ENCODE measurements at places on chromosomes 11 and 22.

- DNase-seq = no peak
These were observed 109.8 kb downstream of the ATXN10 start for GRCh38 chr22:45781459-45781858.

DNA sequence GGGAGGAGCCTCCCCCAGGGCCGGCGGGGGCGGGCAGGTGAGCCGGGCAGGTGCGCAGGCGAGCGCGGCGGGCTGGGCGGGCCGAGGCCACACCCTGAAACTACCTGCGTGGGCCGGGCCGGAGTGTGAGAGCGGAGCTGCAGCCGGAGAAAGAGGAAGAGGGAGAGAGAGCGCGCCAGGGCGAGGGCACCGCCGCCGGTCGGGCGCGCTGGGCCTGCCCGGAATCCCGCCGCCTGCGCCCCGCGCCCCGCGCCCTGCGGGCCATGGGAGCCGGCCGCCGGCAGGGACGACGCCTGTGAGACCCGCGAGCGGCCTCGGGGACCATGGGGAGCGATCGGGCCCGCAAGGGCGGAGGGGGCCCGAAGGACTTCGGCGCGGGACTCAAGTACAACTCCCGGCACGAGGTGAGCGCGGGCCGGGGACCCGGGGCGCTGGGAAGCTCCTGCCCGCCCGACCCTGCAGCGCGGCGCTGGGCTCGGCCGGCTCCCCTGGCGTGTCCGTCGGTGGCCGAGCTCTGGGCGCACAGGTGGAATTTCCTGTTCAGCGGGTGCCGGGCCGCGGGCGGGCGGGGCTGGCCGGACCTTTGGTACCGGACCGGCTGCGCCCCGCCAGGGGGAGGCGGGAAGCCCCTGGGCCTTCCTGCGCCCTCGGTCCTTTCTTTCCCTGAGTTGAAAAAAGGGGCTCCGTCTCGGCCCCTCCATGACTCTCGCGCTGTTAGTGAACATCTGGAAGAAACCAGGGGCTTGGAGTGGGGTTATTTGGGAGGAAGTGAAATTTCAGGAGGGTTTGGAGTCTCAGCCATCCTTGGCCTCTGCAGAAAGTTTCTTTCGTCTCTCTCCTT lies at the start of gene ST14:
ST14 (plus strand) TSS at position 126 of the 841 bp plus-strand sequence; CDS start at position 324, 198 bp downstream.
- no peak for DNase-seq

GRCh38 chr11:45156741-45157140 lies 10.3 kb downstream of the PRDM11 start:
- no peak for DNase-seq

DNA sequence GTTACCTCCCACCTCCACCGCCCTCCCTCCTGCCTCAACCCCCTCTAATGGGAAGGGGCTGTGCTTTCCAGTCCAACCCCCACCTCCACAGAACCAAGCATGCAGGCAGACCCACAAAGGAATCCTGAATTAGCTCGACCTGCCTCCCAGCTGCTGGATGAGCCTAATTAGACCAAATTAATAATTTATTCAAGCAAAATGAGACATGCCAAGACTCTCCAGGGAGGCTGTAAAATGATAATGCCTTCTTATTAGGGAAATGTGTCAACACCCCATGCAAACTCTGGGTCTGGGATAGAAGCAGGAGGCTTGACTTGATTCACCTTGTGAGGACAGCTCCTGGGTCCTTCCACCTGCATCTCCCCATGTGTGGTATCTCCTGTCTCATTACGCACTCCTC lies 59.4 kb upstream of the HMGXB4 start:
- DNase-seq = no peak

- no peak for DNase-seq
These were observed 1.2 kb downstream of the BIRC3 start for GRCh38 chr11:102318469-102318868.

- peak; percentile 7 for DNase-seq
These were observed 17.9 kb downstream of the TTC17 start for GRCh38 chr11:43376594-43376993.

DNA sequence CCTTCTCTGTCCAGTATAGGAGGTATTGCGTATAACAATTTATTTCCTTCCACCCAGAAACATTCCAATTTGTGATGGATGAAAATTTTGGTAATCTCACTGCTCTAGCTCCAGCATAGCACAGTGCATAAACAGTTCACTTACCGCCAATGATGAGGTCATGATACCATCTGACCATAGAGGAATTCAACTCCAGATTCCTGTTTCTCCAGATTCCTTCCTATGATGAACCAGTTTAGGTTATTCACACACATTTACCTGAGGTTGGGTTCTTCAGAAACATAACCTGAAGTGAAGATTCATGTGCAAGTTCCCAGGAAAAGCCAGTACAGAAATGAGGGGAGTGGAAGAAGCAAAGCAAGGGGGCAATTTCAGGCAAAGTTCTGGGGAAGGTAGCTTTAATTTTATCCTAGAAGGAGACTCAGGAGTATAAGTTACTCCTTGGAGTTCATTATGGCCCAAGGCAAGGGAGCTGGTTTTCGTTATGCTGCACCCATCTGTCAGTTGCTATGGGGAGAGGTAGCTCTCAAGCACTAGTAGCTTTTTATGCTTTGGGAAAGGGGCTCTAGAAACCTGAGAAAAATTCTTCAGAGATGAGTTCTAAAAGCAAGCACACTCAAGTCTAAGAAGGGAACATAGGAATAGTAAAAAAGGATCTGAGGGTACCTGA lies 121.6 kb downstream of the CASP12 start:
- DNase-seq = no peak

GRCh38 chr11:45751430-45751829 lies 53.5 kb upstream of the SLC35C1 start:
- DNase-seq = no peak

- DNase-seq = no peak
These were observed 515.6 kb upstream of the CCDC90B start for GRCh38 chr11:83801799-83802198.

GRCh38 chr11:121552644-121553043 lies 99.9 kb upstream of the SORL1-AS1 start:
- no peak for DNase-seq

- peak; percentile 50 for DNase-seq
These were observed 1.8 kb upstream of the PACS1 start for GRCh38 chr11:66068154-66068821.

DNA sequence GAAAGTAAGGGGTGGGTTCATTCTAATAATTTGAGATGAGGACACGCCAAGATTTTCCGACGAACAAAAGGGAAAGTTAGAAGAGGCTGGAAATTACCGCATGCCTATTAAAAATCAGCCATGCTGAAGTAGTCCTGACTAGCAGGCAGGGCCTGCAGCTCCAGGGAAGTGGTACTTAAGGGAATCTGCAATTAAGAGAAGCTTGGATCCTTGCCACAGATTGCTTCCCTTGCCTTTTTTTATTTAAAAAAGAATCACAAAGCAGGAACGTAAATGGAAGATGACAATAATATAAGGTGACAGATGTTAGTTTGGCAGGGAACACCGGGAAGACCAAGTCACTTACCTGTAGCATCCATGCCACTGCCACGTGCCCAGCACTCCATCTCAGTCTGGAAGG lies 359.3 kb downstream of the CADM1 start:
- DNase-seq = no peak

DNA sequence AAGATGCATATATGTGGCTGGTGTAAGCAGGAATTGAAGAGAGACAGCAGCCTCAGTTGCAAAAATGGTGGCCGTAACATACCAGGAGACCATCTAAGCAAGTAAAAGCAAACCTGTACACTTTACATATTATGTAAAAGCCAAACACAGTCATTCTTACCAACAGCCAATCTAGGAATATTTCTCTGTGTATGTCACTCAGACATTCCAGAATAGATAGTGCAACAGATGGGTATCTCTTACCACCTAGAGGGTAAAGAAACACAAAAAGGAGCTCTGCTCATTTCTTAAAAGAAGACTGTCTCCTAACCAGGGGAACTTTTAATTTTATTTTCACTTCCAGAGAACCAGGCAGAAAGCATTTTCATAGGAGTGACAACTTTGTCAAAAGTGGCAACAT lies 38.7 kb downstream of the GLYAT start:
- DNase-seq = no peak

GRCh38 chr11:85903406-85903805 lies 48.2 kb downstream of the CCDC83 start:
- no peak for DNase-seq

- no peak for DNase-seq
These were observed 330.8 kb upstream of the MTNR1B start for GRCh38 chr11:92638678-92639077.

- no peak for DNase-seq
These were observed 12.8 kb upstream of the TENM4 start for GRCh38 chr11:79453617-79454016.

- DNase-seq = no peak
These were observed 102.4 kb downstream of the PRMT3 start for GRCh38 chr11:20489948-20490347.

DNA sequence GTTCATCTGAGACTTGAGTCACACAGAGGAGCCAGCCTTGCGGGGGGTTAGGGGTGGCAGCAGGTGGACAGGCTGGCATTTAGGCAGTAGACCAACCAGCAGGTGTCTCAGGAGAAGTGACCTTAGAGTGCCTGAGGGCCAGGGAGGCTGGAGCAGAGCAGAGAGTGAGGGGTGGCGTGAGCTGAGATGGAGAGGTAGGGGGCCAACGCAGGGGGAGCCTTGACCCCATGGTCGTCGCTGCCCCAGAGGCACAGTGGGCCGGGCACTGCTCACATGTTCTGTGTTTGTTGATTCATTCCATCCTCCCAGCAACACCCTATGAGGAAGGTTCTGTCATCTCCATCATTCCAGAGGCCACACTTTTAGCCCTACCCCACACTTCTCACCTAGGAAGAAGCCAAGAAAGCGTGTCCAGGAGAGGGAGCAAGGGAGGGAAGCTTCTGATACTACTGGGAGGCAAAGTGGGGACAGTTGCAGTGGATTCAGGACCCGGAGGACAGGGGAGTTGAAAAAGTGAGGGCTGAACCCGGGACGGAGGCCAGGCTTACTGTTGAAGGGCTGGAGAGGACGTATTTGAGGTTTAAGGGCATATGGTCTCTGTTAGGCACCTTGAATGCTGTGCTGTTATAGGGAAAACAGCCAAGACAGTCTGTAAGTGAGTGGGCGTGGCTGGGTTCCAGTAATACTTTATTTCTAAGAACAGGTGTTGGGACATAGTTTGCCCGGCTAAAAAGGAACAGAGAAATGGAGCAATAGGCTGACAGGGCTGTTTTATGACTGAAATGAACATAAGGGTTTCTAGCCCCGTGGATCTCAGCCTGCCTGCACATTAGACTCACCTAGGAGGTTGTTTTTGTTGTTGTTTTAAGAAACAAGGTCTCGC lies 7.3 kb downstream of the SART1 start:
- no peak for DNase-seq

- DNase-seq = no peak
These were observed 29.6 kb downstream of the SHANK3 start for GRCh38 chr22:50702261-50702671.

- no peak for DNase-seq
These were observed 17.0 kb upstream of the SORL1 start for GRCh38 chr11:121435132-121435531.

- no peak for DNase-seq
These were observed 1.7 kb downstream of the SHANK2 start for GRCh38 chr11:71250523-71251150.

DNA sequence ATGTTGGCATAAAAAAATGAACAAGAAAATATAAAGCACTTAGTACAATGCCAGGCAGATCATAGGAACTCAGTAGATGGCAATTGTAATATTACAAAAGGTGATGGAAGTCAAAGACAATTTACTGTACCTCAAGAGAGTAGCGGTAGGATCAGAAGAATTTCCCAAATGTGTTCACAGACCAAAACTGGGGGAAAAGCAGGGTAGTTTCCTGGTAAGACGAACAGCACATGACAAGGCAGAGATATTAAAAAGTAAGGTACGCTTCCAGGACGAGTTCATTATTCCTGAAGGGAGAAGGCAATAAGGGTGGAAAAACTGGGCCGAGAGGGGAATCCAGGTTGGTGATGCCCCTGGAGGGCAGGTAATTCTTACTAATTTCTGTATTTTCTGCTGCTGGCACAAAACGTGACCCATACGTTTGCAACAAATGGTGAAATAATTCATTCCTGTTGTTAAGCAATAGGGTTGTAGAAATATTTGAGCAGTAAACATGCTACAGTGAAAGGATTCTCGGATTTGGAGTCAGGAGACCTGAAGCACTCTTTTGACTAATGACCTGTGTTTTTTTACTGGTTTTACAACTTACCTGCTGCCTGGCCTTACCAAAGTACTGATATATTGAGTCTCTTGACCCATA lies 786 bp upstream of the ANKRD42 start:
- DNase-seq = no peak

DNA sequence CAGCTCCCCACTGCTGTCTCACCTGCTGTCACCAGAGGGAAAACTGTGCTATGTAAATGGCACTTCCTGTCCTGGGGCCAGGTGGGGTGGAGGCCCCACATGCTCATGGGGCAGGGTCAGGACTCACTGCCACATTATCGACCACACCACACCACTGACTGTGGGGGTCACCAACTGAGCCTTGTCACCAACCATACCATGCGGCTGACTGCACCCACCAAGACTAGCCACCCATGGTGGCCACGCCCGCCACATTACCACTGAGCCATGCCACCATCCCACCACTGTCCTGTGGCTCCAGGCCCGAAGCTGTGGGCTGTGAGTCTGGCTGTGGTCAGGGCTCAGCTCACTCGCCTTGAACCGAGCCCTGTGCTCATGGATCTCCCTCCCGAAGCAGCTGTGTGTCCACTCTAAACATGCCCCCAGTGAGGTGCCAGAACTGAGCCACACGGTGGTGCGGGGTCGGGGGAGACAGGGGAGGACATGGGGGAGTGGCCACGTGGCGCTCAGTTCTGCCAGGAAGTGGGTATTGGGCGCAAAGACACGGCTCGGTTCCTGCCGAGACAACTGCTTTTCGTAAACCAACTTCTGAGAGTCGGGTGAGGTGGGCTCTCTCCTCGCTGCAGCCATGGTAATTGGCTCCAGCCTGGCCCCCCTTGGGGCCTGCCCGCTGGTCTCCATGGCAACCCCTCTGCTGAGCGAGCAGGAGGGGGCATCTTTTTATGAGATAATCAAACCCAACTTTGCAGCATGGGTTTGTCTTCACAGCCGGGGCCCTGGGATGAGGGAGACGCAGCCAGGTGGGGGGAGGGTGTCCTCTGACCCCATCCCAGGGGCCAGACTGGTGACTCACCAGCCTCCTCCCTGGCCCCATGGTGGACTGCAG lies 23.2 kb downstream of the RTN4R start:
- no peak for DNase-seq

GRCh38 chr11:2077061-2077802 lies 62.0 kb downstream of the IGF2 start:
- DNase-seq = no peak

DNA sequence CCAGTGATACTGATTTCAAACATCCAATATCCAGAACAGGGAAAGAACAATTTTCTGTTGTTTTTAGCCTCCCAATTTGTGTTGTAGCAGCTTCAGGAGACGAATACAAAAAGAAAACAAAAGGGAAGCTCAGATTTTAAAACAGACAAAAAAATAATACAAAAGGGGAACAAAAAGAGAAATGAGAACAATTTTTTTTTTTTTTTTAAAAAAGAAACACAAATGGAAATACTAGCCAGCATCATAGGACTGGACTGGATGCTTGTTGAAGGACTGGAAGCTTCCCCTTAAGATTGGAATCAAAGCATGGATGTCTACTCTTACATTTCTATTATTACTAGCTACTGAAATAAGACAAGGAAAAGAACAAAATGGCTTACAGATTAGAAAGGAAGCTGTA lies 46.5 kb upstream of the SORL1 start:
- DNase-seq = no peak
